ENCODE measurements at places on chromosomes 1 and 21.

GRCh38 chr1:186849271-186849671 lies 20.5 kb downstream of the PLA2G4A start:
- no peak for DNase-seq

GRCh38 chr21:42009018-42009830 lies 936 bp downstream of the ZBTB21 start:
- DNase-seq = no peak

DNA sequence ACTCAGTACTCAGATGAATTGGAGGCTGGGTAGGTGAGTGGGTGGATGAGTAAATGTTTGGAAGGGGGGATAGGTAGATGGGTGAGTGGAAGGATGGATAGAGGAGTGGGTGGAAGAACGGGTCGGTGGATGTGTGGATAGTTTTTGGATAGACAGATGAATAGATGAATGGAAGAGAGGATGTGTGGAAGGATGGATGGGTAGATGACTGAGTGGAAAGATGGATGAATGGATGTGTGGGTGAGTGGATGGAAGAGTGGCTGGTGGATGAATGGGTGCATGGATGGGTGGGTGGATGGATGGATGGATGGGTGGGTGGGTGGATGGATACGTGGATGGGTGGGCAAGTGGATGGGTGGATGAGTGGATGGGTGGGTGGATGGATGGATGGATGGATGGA lies 3.7 kb downstream of the SLC45A1 start:
- no peak for DNase-seq

- DNase-seq = no peak
These were observed 60.5 kb downstream of the RABGAP1L start for GRCh38 chr1:174219606-174220370.

- no peak for DNase-seq
These were observed at the start of gene RHOC for GRCh38 chr1:112706505-112707220. Gene RHOC (minus strand): TSS chr1:112707127. CDS start chr1:112703799, 3,328 bp downstream.

DNA sequence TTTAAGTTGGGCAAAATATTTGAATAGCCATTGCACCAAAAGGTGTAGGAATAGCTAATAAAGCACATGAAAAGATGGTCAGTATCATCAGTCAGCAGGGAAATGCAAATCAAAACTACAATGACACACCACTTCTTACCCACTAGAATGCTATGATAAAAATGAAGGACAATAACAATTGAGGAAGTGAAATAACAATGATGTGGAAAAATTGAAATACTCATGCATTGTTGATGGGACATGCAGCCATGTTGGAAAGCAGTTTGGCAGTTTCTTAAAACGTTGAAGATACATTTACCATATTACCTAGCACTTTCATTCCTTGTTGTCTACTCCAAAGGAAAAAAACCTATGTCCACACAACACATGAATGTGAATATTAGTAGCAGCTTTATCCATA lies 28.4 kb downstream of the HSD3B1 start:
- DNase-seq = no peak

GRCh38 chr1:5994713-5995621 lies 2.7 kb upstream of the NPHP4 start:
- peak; percentile 30 for DNase-seq
